ENCODE measurements at places on chromosomes 5 and 9.

- DNase-seq = peak; percentile 88
Measured at GRCh38 chr5:134525683-134526482, 413 bp downstream of the JADE2 start.

- DNase-seq = no peak
Measured at GRCh38 chr5:133992429-133993155, 12.2 kb downstream of the VDAC1 start.

- peak; percentile 33 for DNase-seq
Measured at GRCh38 chr5:107969847-107970246, 299.1 kb upstream of the EFNA5 start.

GRCh38 chr9:123348317-123348992 is 7.5 kb upstream of the CRB2 start:
- DNase-seq = no peak

- DNase-seq = peak; percentile 38
Measured at GRCh38 chr5:119435436-119436132, 16.7 kb upstream of the HSD17B4 start.

GRCh38 chr9:37517923-37518322 is 32.2 kb downstream of the POLR1E start:
- no peak for DNase-seq

Measured in fibroblast of gingiva (primary cell).